ENCODE measurements at places on chromosomes 13 and 19.
A peak's percentile ranks its signal among the peaks of the same experiment; 100 is the strongest.

- no peak for DNase-seq
Measured at GRCh38 chr13:93477238-93477637, 250.6 kb downstream of the GPC6 start.

DNA sequence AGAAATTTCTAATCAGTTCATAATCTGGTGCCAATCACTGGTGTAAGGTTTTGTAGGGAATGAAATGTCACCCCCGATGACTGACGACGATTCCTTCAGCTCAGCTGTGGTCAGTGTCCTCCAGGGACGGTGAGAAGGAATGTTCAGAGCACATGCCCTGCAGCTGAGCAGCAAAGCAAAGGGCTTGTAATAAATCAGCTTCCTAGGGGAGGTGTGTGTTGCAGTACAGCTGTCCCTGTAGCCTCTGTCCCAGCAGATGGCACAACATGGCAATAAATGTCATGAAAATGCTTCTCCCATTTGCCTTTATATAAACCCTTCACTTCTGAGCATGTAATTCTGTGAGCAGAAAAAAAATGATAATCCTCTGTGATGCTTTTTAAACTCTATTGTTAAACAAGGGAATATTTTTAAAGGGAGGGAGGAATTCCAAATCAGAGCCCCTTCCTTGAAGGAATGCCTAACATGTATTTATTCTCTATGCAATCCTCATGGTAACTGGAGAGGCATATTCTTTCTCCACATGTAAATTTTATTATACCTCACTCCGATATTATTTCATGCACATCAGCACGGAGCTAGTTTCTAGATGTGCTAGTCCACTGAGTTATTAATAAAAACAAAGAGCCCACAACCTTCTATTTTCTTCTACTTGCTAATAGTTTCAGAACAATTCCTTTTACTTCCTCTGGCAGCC, 102.5 kb downstream of the FAM216B start:
- no peak for DNase-seq

GRCh38 chr19:18406749-18407148, 9.3 kb upstream of the LRRC25 start:
- DNase-seq = no peak

GRCh38 chr13:71867131-71867814, at the start of gene DACH1:
Gene DACH1 (minus strand): TSS chr13:71867204.
- no peak for DNase-seq

GRCh38 chr19:54462047-54462654, 1.4 kb downstream of the LENG9 start:
- DNase-seq = no peak

DNA sequence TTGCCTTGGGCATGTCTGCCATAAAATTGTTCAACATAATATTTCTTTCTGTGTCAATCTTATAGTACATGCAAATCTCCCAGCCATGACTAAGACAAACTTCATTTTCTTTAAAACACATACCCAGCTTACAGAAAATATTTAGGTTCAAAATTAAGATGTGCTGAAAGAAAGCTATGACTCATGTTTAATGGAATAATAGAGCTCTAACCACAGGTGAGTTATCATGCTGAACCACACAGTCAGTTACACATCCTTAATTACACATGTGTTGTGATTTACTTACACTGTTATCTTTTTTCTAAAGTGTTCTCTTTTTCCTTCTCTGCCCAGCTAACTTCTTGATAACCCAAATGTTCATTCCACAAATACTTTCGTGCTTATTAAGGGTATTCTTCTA, 1831.2 kb downstream of the OLFM4 start:
- no peak for DNase-seq

- peak; percentile 83 for DNase-seq
Measured at GRCh38 chr13:20828539-20829364, 55.0 kb upstream of the EEF1AKMT1 start.

DNA sequence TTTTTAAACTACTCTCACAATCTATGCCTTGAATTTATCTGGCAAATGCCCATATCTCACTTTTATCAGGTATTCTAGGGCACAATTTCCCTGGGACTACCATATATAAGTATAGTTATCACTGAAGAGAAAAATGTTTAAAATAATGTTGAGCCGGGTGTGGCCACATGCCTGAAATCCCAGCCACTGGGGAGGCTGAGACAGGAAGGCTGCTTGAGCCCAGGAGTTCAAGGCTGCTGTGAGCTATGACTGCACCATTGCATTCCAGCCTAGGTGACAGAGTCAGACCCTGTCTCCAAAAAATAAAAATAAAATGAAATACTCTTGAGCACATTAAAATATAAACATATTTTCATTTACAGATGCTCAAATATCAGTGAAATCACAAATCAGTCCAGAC, 4.1 kb downstream of the KATNAL1 start:
- no peak for DNase-seq

DNA sequence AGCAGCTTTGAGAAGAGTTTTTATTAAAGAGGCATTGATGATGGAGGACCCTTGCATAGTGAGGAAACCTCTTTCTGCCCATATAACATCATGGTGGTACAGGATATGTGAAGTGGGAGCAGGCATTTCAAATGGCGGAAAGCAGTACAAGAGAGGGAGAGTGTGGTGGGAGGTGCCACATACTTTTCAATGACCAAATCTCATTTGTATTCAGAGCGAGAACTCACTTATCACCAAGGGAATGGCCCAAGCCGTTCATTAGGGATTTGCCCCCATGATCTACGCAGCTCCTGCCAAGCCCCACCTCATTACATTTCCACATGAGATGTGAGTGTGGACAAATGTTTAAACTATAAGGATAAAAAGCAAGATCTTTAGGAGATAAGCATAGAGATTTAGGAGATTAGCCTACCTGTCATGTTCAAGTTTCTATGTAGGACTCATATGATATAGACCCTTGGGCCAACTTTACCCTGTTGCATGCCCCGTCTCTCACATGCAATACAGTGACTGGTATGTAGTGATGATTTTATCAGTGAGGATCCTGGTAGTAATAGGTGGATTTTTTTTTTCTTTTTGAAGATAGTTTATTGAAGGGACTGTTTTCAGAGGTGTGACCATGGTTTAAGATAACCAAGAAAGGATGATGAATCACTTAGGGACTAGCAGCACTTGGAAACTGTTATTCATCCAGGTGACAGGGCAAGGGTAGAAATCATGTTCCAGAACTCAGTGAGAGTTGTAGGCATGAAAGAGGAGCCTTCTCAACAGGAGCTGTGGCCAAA, 38.3 kb downstream of the DNAJC15 start:
- no peak for DNase-seq

Measured in hematopoietic multipotent progenitor cell treated with erythropoietin and hydrocortisone succinate and interleukin-3 and kit ligand, for 15 days (in vitro differentiated cells).